ENCODE measurements at places on chromosomes 3 and 15.

DNA sequence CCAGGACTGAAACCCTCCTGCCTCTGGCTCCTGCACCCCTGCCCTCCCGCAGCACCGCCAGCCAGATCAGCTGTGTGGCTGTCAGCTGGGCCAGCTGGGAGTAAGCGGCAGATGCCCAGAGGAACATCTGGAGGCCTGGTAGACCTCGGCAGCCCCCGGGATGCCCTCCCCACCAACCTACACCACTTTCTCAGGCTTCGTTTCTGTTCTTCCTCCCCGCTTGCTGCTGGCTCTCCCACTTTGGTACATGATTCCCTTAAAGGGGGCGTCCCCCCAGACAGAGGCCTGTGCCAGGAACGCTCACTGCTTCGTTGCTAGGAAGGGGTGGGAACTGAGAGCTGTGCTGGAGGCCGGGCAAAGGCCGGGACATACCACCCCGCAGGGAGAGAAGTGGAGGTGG lies 91.4 kb upstream of the RPL32 start:
- DNase-seq = no peak

DNA sequence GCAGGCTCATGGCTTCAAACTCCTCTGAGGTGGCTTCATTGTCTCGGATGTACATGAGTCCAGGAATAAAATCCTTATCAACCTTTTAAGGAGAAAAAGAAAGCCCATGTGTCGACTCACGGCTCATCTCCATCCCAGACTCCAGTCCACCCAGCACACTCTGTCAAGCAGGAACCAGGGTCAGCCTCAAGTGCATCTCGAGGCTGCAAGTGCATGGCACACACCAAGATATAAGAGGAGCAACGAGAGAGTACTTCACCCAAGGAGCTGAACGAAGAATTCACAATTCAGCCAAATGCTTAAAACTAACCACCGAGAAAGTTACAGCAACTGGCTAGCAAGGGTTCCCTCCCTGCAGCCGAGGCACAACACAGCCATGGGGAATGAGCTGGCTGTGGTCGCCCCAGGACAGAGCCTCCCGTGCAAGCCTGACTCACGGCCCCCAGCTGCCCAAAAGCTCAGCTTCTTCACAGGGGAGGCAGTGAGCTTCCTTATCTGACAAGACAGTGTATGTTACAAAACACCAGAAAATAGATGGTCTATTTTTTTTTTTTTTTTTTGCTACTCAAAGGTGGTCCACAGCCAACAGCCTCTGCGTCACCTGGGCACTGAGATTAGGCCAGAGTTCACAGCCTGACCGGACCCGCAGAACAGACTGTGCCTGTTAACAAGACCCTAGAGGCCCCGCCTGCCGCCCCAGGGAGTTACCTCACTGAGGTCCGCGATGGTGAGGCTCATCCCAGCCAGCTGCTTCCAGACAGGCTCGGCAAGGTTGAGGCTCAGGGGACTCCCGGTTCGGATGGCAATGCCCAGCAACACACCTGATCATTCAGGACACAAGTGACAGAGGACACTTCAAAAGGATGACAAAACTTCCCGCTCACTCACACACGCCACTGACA lies 15.9 kb upstream of the OCA2 start:
- no peak for DNase-seq

GRCh38 chr3:190811775-190812480 lies 50.6 kb downstream of the GMNC start:
- no peak for DNase-seq

DNA sequence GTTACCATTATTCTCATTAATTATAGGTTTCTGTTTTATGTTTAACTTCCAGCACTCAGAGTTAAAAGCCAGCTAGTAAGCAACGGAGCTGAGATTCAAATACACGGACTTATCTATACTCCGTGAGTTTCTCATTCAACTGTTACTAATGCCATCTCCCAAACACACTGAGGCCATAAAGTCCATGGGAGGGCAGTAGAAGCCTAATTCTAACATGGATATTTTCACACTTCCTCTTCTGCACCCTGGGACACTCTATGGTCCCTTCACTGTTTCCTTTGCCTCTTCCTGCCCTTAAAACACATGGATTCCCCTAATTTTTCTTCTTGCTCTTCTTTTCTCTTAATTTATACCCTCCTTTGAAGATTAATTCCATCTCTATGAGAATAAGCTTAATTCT lies 245.0 kb downstream of the KLF13 start:
- no peak for DNase-seq

GRCh38 chr3:18111796-18112232 lies 313.3 kb downstream of the SATB1 start:
- DNase-seq = peak; percentile 27

DNA sequence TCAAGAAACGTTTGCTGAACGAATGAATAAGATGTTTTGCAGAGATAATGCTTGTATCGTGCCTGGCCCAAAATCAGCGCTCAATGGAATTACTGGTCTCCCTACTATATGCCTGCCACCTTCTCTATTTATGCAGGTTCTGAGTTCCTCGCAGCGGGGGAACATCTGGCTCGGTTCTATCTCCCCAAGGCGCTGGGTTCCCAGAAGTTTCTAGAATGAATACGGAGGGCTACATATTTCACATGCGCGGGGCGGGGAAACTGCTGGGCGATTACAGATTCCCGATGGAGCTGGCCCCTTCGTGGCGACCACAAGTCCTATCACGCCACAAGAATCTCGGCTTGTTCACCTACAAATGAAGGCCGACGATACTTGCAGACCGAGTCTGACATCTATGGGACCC lies 411 bp upstream of the EIF2B5 start:
- no peak for DNase-seq

All from right hindlimb (tissue), 1 donor.